ENCODE measurements at places on chromosomes 2 and 18.

DNA sequence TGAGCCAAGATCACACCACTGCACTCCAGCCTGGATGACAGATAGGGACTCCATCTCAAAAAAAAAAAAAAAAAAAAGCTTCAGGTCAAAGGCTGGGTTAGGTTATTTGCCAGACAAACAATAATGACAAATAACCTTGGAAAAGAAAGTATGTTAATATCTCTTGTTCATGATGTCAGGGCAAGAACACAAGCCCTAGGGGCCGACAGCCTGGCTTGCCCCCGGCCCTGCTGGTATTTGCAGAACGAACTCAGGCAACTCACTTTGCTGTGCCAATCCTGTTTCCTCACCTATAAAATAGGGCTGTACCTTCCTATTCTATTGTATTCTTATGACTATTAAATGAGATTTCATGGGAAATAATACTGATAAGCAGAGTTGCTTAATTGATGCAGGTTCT is 75.4 kb upstream of the CDC42EP3 start:
- DNase-seq: no peak

- no peak for DNase-seq
Observed at GRCh38 chr18:47724186-47724975, 206.1 kb downstream of the SMAD2 start.

- DNase-seq: no peak
Observed at GRCh38 chr2:111698089-111698488, 185.9 kb downstream of the ANAPC1 start.

DNA sequence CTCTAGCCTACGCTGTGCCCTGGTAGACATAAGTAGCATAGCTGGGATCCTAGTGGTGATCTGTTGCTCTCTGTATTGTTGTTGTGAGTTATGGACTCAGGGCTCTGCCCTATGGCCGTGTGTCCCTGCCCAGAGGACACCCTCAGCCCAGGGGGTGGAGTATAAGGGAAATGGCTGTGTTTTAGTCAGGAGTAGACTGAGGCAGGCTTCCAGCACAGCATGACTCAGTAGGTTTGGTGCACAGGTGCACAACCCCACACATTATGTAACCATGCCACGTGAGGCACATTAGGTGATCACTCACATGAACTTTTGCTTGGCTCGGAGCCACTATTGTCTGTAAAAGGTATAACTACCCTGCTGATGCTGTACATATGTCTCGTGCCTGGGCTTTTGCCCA is 59.9 kb upstream of the PEX13 start:
- DNase-seq: no peak

DNA sequence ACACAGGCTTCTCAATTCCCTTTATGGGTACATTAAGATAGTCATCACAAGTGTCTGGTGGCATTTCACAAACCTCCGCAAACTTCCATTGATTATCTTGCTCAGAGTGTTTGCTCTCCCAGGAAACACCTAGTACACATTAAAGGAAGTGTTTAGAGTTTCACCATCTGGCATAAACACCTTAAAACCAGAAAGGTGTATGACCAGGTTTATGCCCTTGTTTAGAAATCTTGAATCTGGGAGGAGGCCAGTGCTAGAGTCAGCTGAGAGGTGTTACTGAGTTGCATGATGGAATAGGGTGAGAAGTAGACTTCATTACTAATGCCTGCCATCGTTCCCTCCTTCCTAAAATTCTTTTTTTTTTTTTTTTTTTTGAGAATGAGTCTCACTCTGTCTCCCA is 78.9 kb upstream of the FAM237A start:
- DNase-seq: no peak

DNA sequence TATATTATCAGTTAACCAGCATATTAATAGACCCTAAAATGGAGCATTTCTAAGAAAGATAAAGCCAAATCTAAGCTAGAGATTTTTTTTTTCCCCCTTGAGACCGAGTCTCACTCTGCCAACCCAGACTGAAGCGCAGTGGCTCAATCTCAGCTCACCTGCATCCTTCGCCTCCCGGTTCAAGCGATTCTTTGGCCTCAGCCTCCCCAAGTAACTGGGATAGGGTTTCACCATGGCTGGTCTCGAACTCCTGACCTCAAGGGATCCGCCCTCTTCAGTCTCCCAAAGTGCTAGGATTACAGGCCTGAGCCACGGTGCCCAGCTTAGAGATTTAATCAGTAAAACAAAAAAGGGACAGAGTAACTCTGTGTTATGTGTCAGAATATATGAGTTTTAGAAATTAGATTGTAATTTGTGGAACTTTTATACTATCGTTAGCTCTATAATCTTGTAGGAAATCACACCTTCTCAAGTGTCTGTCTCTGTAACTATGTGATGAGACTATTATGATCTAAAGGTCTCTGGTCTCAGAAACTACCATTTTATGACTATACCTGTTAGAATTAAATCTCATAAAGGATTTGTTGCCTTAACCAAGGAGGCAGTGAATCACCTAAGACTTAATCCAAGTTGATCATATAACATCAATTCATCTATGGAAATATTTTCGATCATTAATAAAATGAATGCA is 34.0 kb downstream of the YWHAQ start:
- no peak for DNase-seq

- peak; percentile 64 for DNase-seq
Observed at GRCh38 chr2:216034065-216034464, 20.7 kb upstream of the MREG start.

- DNase-seq: no peak
Observed at GRCh38 chr18:48715711-48716361, 177.0 kb downstream of the CTIF start.

GRCh38 chr18:36083729-36084128 is 16.4 kb upstream of the RPRD1A start:
- DNase-seq: no peak

DNA sequence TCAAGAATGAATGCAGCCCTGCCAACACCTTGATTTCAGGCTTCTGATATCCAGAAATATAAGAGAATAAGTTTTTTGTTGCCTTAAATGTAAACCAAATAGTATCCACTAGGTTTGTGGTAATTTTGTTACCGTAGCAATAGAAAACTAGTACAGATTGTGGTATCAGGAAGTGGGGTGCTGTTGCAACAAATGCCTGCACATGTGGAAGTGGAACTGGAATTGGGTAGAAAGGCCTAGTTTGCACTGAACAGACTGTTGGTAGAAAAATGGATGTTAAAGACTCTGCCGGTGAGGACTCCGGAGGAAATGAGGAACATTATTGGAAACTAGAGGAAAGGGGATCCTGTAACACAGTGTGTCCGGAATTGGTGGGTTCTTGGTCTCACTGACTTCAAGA is 145.8 kb upstream of the MGAT5 start:
- no peak for DNase-seq

GRCh38 chr2:1642066-1642861 is 102.1 kb downstream of the PXDN start:
- DNase-seq: no peak

DNA sequence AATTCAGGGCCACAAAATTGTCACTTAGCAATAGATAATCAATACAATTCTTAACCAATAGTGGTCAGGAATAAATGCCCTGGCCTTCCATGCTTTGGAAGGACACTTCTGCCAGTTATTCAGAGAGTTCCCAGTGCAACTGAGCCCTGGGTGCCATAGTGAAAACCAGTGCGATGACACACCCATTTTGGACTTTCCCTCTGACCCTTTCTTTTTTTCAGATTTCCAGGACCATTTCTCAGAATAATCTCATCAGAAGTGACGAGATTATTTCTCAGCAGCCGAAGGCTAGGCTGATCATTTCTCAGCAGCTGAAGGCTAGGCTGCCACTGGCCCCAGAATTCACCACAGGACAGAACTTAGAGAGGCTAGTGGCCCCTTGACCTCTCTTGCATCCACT is 106.6 kb upstream of the MYCN start:
- no peak for DNase-seq

All from stimulated activated CD8-positive, alpha-beta memory T cell treated with anti-CD3 and anti-CD28 coated beads, Interleukin-4, amount 100 ng/mL, for 4 hours (primary cell).